Stimulated activated CD8-positive, alpha-beta memory T cell treated with anti-CD3 and anti-CD28 coated beads, Interleukin-7, amount 100 ng/mL, for 48 hours (primary cell): ENCODE measurements at places on chromosomes 3 and 15.

DNA sequence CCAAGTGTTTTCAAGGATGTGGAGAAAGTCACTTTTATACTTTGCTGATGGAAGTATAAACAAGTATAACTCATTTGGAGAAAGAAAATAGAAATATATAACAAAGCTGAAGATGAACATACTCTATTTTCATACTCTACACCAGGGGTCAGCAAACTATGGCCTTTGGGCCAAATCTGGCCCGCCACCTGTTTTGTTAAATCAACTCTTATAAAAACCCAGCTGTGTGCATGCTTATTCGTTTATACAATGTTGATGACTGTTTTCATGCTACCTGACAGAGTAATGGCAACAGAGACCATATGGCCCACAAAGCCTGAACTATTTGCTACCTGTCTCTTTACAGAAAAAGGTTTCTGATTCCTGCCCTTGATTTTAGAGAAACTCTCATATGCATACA lies 124.0 kb downstream of the NR1D2 start:
- no peak for DNase-seq

DNA sequence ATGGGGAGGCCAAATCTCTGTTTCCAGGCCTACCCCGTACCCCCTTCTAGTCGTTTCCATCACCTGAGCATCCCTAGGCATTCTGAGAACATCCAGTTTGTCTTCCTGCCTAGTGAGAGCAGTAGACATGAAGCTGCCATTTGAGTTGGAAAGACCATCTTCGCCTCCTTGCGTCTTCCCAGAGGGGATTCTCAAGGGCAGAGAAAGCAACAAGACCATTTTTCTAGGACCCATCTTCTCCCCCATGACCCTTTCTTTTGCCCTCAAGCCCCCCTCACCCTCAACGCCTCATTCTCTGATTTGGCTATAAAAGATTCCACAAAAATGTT lies 148.7 kb upstream of the BHLHE40 start:
- no peak for DNase-seq

GRCh38 chr3:85554153-85554552 lies 595.4 kb downstream of the CADM2 start:
- DNase-seq, result no peak

- DNase-seq, result no peak
Measured at GRCh38 chr3:64759811-64760210, 72.0 kb upstream of the ADAMTS9 start.

- DNase-seq, result no peak
Measured at GRCh38 chr15:48010316-48010715, 110.5 kb upstream of the SLC24A5 start.

DNA sequence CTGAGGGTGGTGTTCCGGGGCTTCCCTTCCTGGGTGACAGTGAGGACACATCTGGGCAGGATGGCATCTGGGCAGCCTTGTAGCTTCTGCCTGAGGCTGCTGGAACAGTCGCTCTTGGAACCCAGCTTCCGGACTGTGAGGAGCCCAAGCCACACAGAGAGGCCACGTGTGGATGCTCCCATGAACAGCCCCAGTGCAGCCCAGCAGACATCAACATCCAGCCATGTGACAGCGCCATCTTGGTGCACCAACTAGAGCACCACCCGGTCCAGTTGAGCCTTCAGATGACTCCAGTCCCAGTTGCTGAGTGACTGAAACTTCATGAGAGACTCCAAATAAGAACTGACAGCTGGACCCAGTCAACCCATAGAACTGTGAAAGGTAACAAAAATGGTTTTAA lies 15.5 kb upstream of the CTSH start:
- DNase-seq, result no peak

- no peak for DNase-seq
Measured at GRCh38 chr3:72892870-72893269, 5.0 kb downstream of the GXYLT2 start.

DNA sequence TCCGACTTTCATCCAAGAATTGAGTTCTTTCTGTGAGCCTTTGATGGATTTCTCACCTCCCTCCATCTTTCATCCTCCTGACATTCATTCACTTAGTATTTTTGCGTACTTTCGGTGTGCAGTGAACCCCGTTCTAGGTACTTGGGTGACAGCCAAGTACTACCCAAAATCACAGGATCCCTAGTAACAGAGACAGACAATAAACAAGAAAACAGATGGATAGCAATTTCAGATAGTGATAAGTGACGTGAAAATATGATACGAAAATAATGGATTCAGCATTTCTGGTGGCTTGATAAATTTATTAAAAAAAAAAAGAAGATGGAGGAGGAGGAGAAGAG lies 264 bp upstream of the CMTM6 start:
- no peak for DNase-seq

- peak; percentile 18 for DNase-seq
Measured at GRCh38 chr15:68054628-68055223, 611 bp downstream of the PIAS1 start.

DNA sequence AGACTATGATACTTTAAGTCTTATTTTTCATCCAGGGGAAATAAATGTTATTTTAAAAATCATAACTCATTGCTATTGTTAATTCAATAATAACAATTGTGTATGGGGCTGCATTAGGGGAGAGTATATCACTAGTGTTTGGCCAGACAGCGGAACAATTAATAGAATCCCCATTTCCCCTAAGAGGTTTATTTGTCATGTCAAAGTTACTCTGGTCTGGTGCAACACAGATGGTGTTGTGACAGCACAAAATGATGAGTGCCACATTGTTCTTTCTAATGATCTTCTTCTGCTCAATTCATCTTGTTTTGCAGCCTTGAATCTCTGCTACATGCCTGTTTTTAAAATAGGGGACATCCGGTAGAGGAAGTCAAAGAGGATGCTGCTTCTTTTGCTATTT lies 351.6 kb downstream of the NSUN3 start:
- DNase-seq, result no peak

- DNase-seq, result no peak
Measured at GRCh38 chr3:197339841-197340520, 41.6 kb upstream of the DLG1 start.

GRCh38 chr3:42638339-42638842 lies 15.1 kb upstream of the ZBTB47 start:
- peak; percentile 47 for DNase-seq

DNA sequence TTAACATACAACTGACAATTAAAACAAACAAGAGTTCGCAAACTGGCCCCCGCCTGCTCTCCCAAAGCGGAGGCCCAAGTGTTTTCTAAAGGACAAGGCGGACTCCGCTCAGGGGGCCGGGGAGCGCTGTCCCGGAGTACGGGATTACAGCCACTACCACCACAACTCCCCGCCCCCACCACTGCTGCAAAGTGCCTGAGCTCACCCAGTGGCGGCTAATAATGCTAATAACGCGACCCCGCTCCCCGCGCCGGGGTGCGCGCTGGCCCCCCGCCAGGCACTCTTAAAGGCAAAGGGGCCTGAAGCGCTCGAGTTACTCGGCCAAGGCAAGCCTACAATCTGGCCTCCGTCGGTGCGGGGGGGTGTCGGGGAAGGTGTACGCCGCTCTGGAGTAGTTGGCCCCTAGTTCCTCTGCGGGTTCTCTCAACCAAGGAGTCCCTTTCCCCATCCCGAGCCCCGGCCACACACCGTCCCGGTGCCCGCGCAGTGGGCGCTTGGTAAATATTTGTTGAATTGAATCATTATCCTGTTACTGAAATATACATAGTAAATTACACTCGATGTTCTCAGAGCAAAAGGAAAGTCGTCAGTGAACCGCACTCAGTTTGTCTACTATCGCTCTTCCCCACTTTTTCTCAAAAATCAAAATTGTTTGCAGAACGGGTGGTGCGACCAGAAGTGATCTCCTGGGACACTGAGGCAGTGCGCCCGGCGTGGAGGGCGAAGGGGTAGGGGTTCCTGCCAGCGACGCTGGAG lies 827 bp downstream of the WNT5A start:
- no peak for DNase-seq

DNA sequence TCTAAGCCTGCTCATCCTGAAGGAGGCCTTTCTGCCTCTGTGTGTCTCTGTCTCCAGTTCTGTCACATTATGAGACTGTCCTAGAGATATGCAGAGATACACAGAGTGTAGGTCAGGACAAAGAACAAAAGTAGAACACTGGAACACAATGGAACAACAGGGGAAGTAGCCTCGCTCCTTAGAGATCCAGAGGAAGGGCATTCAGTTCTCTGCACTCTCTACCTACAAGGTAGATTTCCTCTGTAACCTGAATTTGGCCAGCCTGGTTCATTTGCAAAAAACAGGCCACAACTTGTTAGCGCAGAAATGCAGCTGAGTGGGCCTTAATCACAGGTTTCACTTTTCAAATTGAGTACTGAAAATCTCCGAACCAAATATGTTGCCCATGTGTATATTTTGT lies 19.4 kb downstream of the NEK10 start:
- no peak for DNase-seq

- peak; percentile 75 for DNase-seq
Measured at GRCh38 chr15:75029378-75030022, 6.1 kb downstream of the PPCDC start.

DNA sequence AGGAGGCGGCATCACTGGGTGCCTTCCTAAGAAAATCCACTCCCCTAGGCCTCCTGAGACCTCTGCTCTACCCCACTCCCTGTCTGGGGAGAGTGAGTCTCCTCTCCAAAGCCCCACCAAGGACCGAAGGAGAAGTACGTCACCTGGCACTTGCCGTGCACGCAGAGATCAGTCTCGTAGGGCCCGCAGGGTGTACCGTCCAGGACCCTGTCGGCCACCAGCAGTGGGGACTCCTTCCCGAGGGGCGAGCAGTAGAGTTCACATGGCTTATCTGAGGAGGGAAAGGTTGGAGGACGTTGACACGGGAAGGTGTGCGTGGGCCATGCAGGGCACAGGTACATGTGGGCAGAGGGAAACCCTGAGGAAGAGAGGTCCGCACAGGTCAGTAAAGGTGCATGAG lies 232.9 kb downstream of the ADAMTS17 start:
- DNase-seq, result no peak

DNA sequence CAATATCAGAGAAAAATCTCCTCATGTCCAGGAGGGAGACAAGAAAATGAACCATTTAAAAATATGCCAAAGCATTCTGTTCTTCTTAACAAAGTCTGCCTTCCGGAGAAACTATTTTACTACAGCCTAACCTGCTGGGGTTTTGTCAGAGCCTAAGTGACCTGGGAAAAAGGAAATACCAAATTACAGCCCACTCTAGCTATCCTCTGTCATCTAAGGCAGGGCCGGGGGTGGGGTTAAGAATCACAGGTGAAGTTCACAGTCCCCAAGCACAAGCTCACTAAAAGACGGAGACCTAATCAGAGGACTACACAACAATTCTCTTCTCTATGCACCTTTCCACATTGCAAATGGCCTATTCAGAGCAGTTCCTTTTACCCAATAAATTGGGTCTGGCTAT lies 116.6 kb downstream of the TRIM42 start:
- DNase-seq, result no peak

GRCh38 chr15:89430530-89431341 lies 65.6 kb downstream of the RHCG start:
- DNase-seq, result peak; percentile 68

GRCh38 chr3:151550642-151551041 lies 89.8 kb upstream of the IGSF10 start:
- no peak for DNase-seq

- no peak for DNase-seq
Measured at GRCh38 chr3:16239086-16239770, 25.5 kb downstream of the DPH3 start.

- DNase-seq, result no peak
Measured at GRCh38 chr15:45197512-45197911, 9.7 kb upstream of the SHF start.

GRCh38 chr3:66195347-66195783 lies 25.4 kb upstream of the SLC25A26 start:
- peak; percentile 7 for DNase-seq

DNA sequence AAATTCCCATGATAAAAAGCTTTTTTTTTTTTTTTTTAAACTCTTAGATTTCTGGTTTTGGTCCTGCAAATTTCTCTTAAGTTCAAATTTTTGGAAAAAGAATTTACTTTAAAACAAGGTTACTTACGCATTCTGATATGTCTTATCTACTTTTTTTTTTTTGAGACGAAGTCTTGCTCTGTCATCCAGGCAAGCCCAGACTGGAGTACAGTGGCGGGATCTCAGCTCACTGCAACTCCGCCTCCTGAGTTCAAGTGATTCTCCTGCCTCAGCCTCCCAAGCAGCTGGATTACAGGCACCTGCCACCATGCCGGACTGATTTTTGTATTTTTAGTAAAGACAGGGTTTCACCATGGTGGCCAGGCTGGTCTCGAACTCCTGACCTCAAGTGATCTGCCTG lies 83.2 kb downstream of the RASA2 start:
- DNase-seq, result no peak

- DNase-seq, result no peak
Measured at GRCh38 chr15:72751751-72752455, 31.7 kb downstream of the ADPGK start.

DNA sequence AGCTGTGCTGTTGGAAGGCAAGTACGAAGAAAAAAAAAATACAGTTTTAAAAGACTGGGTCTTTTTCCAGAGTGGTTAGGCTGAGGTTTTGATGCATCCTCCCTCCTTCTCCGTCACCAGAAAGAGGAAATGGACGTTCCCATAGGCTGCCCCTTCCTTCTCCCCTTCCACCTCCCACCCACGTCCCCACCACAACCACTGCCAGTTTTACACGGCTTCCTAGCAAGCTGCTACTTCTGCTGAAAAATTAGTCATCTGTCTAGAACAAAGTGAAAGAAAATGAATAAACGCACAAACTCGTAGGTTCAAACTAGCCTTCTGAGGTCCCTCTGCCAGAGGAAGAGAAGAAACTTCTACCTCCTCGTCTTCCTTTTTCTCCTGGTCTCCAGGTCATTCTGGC lies 71.6 kb upstream of the RPL35A start:
- peak; percentile 63 for DNase-seq

- DNase-seq, result no peak
Measured at GRCh38 chr3:15694628-15695027, 93.1 kb downstream of the BTD start.

- no peak for DNase-seq
Measured at GRCh38 chr3:48784426-48785120, 63.1 kb downstream of the PRKAR2A start.

- no peak for DNase-seq
Measured at GRCh38 chr3:61233746-61234145, 17.5 kb downstream of the FHIT start.

- no peak for DNase-seq
Measured at GRCh38 chr3:194069421-194070219, 66.3 kb upstream of the HES1 start.

GRCh38 chr3:42802876-42803413 lies 1.3 kb downstream of the HIGD1A start:
- DNase-seq, result no peak

GRCh38 chr3:152811974-152812760 lies 22.8 kb upstream of the P2RY1 start:
- DNase-seq, result no peak

GRCh38 chr15:68972201-68973065 lies 42.1 kb upstream of the NOX5 start:
- no peak for DNase-seq
